ENCODE measurements at places on chromosomes 5 and 9.

GRCh38 chr5:109650493-109650892 lies 39.2 kb upstream of the MAN2A1 start:
- H3K27ac ChIP-seq = peak overlapping the region; percentile 86
- H3K27me3 ChIP-seq = no peaks in the 10 kb centered on the region
- H3K4me1 ChIP-seq = peaks cover 81% of the 10 kb centered on the region
- H3K36me3 ChIP-seq = no peaks in the 10 kb centered on the region
- H3K4me3 ChIP-seq = no peak overlapping the region

GRCh38 chr5:39534690-39535089 lies 109.9 kb upstream of the DAB2 start:
- H3K27me3 ChIP-seq = peaks cover 10% of the 10 kb centered on the region
- no peak overlapping the region for H3K27ac ChIP-seq
- no peaks in the 10 kb centered on the region for H3K4me1 ChIP-seq
- DNase-seq = no peak
- no peaks in the 10 kb centered on the region for H3K36me3 ChIP-seq
- no peak overlapping the region for H3K4me3 ChIP-seq

DNA sequence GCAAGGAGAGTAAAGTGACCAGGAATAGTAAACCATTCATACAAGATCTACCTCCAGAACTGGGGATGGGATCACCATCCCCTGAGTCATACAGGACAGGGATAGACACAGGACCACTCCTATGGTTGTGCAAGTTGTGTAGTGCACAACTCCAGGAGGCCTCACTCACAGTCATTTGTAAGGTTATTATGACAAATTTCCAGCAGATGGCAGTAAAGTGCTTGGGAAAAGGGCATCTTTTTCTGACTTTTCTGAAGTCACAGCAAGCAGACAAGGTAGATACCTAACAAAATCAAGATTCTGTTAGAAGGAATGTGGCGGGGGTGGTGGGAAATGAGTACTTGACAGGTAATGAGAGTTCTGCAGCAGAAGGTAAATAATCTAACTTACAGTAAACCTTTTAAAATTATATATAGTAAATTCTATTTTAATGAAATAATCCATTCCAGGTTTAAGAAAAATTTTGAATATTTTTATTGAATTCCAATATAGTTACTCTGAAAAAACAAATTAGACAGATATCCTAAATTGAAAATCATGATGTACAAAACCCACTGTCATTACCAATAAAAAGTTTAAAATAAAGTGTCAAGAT lies 16.7 kb upstream of the KIF27 start:
- no peak overlapping the region for H3K4me3 ChIP-seq
- no peak overlapping the region for H3K27ac ChIP-seq
- peaks cover 7% of the 10 kb centered on the region for H3K36me3 ChIP-seq
- H3K27me3 ChIP-seq = peaks cover 4% of the 10 kb centered on the region

GRCh38 chr5:110590187-110590586 lies 136.3 kb downstream of the TMEM232 start:
- no peak overlapping the region for H3K27ac ChIP-seq
- no peak for DNase-seq
- H3K27me3 ChIP-seq = peaks cover 5% of the 10 kb centered on the region
- no peaks in the 10 kb centered on the region for H3K36me3 ChIP-seq
- H3K4me1 ChIP-seq = peaks cover 7% of the 10 kb centered on the region

- DNase-seq = peak; percentile 11
- H3K36me3 ChIP-seq = no peaks in the 10 kb centered on the region
- H3K4me3 ChIP-seq = peak overlapping the region; percentile 96
- peak overlapping the region; percentile 90 for H3K27ac ChIP-seq
- no peaks in the 10 kb centered on the region for H3K27me3 ChIP-seq
- peaks cover 26% of the 10 kb centered on the region for H3K4me1 ChIP-seq
Measured at GRCh38 chr9:125190361-125190801, 778 bp upstream of the PPP6C start.

GRCh38 chr9:3059781-3060468 lies 216.0 kb upstream of the PUM3 start:
- H3K27ac ChIP-seq = no peak overlapping the region
- no peak overlapping the region for H3K4me3 ChIP-seq
- H3K27me3 ChIP-seq = peaks cover 2% of the 10 kb centered on the region
- H3K4me1 ChIP-seq = no peaks in the 10 kb centered on the region

DNA sequence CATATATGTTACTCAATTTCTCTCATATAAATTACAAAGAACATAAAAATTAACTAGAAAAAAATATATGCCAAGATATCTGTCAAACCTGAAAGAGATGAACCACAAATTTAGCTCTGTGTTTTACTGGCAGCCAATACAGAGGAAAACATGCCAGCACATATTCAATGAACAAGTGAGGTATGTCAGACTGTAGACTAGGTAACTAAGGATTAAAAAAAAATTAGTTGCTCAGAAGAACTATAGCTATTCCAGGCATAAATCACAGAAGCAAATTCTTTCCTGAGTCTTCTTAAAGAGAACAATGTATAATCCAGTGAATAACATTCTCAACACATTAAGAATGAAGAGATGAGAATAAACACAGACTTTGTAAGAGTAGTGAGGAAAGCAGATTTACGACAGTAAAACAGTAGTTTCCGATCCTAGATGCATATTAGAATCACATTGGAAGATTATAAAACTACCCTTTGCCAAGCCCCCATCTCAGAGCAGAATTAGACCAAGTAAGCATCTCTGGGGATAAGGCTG lies 20.6 kb upstream of the CAAP1 start:
- no peaks in the 10 kb centered on the region for H3K27me3 ChIP-seq
- no peaks in the 10 kb centered on the region for H3K4me1 ChIP-seq
- peaks cover 53% of the 10 kb centered on the region for H3K36me3 ChIP-seq
- no peak overlapping the region for H3K27ac ChIP-seq
- DNase-seq = no peak

GRCh38 chr9:16884952-16885513 lies 14.6 kb upstream of the BNC2 start:
- no peaks in the 10 kb centered on the region for H3K36me3 ChIP-seq
- no peak overlapping the region for H3K27ac ChIP-seq
- peaks cover 4% of the 10 kb centered on the region for H3K4me1 ChIP-seq
- H3K4me3 ChIP-seq = no peak overlapping the region
- no peak for DNase-seq
- H3K27me3 ChIP-seq = peaks cover 4% of the 10 kb centered on the region

- H3K27me3 ChIP-seq = peaks cover 8% of the 10 kb centered on the region
- no peak for DNase-seq
- H3K4me1 ChIP-seq = no peaks in the 10 kb centered on the region
- H3K4me3 ChIP-seq = no peak overlapping the region
- no peaks in the 10 kb centered on the region for H3K36me3 ChIP-seq
Measured at GRCh38 chr9:110278080-110278707, 21.9 kb upstream of the TXN start.

- no peak for DNase-seq
- H3K36me3 ChIP-seq = peaks cover 35% of the 10 kb centered on the region
- peaks cover 13% of the 10 kb centered on the region for H3K4me1 ChIP-seq
- H3K27ac ChIP-seq = no peak overlapping the region
- peaks cover 6% of the 10 kb centered on the region for H3K27me3 ChIP-seq
Measured at GRCh38 chr9:8825585-8826147, 1026.1 kb upstream of the DMAC1 start.

DNA sequence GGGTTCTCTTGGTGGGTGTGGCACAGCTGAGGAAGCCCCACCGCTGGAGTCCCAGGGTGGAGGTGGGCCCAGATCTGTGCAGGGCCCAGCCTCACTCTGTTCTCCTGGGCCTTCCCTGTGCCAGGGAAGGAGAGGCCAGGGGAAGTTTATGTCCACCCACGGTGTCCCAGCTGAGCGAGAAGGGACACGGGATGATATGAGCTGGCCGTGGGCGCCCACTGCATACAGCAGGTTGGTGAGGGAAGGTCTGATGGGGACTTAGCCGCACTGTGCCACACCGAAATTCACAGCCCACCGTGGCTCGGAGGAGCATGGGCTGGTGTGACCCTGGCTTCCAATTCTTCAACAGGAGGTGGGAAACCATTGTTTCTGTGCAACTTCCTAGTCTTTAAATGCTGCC lies 33.9 kb downstream of the UNC5A start:
- no peak overlapping the region for H3K27ac ChIP-seq
- H3K4me3 ChIP-seq = no peak overlapping the region
- H3K4me1 ChIP-seq = peaks cover 33% of the 10 kb centered on the region
- H3K27me3 ChIP-seq = peaks cover 67% of the 10 kb centered on the region
- DNase-seq = no peak
- no peaks in the 10 kb centered on the region for H3K36me3 ChIP-seq

- H3K27me3 ChIP-seq = no peaks in the 10 kb centered on the region
- H3K4me1 ChIP-seq = no peaks in the 10 kb centered on the region
- no peak overlapping the region for H3K4me3 ChIP-seq
- no peak for DNase-seq
Measured at GRCh38 chr5:66475731-66476130, 120.5 kb upstream of the MAST4 start.

GRCh38 chr9:136273921-136274785 lies 28.5 kb upstream of the QSOX2 start:
- H3K4me1 ChIP-seq = peaks cover 11% of the 10 kb centered on the region
- no peak for DNase-seq
- no peak overlapping the region for H3K27ac ChIP-seq
- no peak overlapping the region for H3K4me3 ChIP-seq
- H3K27me3 ChIP-seq = peaks cover 63% of the 10 kb centered on the region

DNA sequence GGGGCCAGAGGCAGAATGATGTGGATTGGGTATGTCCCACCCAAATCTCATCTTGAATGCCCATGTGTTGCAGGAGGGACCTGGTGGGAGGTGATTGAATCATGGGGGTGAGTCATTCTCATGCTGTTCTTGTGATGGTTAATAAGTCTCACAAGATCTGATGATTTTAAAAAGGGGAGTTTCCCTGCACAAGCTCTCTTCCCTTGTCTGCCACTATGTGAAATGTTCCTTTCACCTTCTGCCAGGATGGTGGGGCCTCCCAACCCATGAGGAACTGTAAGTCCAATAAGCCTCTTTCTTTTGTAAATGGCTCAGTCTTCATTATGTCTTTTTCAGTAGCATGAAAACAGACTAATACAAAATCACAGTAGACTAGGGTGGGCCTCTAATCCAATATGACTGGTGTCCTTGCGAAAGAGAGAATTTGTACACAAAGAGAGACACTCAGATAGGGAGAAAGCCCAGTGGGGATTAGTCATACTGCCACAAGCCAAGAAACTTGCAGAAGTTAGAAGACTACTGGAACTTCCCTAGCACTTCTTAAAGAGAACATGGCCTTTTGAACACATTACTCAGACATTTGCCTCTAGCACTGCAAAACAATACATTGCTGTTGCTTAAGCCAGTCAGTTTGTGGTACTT lies 68.4 kb downstream of the ANXA1 start:
- no peaks in the 10 kb centered on the region for H3K36me3 ChIP-seq
- H3K4me1 ChIP-seq = no peaks in the 10 kb centered on the region
- no peak overlapping the region for H3K27ac ChIP-seq
- no peak overlapping the region for H3K4me3 ChIP-seq
- H3K27me3 ChIP-seq = peaks cover 6% of the 10 kb centered on the region

GRCh38 chr5:168939887-168940544 lies 360.8 kb upstream of the PANK3 start:
- H3K27me3 ChIP-seq = peaks cover 5% of the 10 kb centered on the region
- H3K36me3 ChIP-seq = no peaks in the 10 kb centered on the region
- no peak for DNase-seq
- no peak overlapping the region for H3K27ac ChIP-seq

DNA sequence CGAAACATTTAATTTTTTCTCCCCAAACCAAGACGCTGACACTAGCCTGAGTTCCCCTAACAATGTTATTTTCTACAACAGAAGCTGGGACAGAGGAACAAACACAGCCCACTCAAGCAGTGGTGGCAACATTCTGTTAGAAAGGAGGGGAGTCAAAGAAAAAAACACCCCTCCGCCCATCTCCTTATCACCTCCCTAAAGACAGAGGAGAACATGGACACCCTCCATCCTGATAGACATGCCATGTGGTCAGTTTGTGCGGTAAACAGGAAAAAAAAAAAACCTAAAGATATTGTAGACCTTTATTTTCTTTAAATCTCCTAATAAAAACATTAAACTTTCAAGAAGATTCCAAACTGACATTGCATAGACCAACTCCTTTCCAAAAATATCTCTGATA lies 2.9 kb upstream of the DPM2 start:
- peaks cover 10% of the 10 kb centered on the region for H3K36me3 ChIP-seq
- H3K27ac ChIP-seq = no peak overlapping the region
- H3K4me1 ChIP-seq = peaks cover 46% of the 10 kb centered on the region
- DNase-seq = no peak

DNA sequence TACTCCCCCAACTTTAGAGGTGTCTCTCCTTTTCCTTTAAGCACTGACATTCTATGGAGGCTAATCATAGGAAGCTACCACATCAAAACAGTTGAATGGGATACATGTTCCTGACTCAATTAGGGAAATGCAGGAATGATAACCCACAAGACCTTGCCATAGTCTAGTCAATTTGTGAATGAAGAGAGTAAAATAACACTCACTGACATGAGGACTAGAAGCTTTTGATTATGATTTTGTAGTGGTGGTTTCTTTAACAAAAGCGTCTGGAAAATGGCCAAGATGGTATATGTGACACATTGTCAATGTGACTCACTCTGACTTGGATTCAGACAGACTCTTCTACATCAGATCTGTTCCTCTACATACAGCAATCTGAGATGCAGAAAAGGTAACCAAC lies 13.7 kb upstream of the PRELID2 start:
- DNase-seq = no peak
- H3K27me3 ChIP-seq = no peaks in the 10 kb centered on the region
- no peak overlapping the region for H3K4me3 ChIP-seq
- peaks cover 2% of the 10 kb centered on the region for H3K4me1 ChIP-seq

- DNase-seq = no peak
- no peak overlapping the region for H3K4me3 ChIP-seq
- peaks cover 9% of the 10 kb centered on the region for H3K27me3 ChIP-seq
- H3K4me1 ChIP-seq = peaks cover 4% of the 10 kb centered on the region
- peak overlapping the region; percentile 66 for H3K27ac ChIP-seq
Measured at GRCh38 chr5:173041881-173042762, 14.0 kb upstream of the CREBRF start.

DNA sequence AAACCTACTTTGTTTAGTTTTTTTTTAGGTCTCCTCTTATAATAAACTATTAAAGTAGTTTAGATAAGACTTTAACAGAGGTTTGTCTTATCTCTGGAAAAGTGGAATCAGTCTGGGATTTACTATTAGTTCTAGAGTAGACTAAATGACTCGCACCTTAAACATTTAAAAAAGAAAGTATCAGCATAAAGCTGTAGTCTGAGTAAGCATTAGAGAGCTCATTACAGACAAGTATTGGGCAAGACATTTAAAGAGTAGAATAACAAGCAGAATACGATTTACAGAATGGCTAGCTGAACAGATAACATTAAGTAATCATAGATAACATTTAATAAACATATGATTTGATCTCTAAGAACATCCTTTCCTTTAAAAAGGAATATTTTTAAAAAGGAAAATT lies 226.0 kb upstream of the DMAC1 start:
- no peak overlapping the region for H3K27ac ChIP-seq
- peaks cover 4% of the 10 kb centered on the region for H3K27me3 ChIP-seq
- peaks cover 9% of the 10 kb centered on the region for H3K4me1 ChIP-seq
- peaks cover 15% of the 10 kb centered on the region for H3K36me3 ChIP-seq

DNA sequence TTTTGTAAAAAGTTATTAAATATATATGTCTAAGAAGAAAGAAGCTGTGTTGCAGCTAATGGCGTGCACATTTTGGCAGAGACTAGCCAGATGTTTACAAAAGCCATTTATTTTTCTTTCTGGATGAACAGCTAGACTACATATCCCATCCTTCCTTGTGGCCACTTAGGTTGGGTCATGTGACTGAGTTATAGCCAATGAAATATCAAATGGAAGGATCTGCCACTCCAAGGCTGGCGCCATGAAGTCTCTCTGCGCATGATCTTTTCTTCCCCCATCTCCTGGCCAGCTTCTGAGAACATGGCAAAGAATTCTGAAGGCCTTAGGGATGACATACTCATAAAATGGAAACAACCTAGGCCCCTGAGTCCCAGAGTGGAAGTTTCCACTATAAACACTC lies 244.2 kb upstream of the DAB2 start:
- no peaks in the 10 kb centered on the region for H3K4me1 ChIP-seq
- no peak overlapping the region for H3K27ac ChIP-seq
- no peaks in the 10 kb centered on the region for H3K36me3 ChIP-seq

Data from nephron progenitor cell (in vitro differentiated cells).